ENCODE measurements at places on chromosomes 4 and X. TPM values are rescaled to one million over a fixed set of nuclear protein-coding genes. Genes with fewer than 3 reads are reported as not detected.

DNA sequence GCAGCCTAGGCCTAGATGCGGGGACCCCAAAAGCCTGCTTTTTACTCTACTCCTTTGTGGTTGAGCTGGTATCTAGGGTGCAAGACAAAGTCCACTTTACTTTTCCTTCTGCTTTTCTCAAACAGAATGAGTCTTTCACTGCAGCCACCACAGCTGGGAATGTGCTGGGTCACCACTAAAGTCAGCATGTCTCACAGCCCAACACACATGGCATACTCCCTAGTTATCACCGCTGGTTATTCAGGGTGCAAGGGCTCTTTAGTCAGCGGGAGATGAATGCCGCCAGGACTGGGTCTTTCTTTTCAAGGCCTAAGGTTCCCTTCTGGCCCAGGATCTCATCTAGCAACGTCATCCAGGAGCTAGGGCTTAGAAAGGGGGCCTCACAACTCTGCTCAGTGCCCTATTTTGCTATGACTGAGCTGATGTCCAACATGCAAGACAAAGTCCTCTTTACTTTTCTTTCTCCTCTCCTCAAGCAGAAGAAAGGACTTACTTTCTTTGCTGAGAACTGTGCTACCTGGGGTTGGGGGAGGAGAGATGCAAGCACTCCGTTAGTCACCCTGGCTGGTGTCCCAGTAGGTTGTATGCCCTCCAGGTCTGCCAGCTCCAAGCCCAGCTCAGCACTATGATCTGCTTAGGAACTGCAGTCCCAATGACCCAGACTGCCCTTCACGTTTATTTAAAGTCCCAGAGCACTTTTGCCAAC lies 22.9 kb upstream of the STPG2 start:
- no peak for DNase-seq

DNA sequence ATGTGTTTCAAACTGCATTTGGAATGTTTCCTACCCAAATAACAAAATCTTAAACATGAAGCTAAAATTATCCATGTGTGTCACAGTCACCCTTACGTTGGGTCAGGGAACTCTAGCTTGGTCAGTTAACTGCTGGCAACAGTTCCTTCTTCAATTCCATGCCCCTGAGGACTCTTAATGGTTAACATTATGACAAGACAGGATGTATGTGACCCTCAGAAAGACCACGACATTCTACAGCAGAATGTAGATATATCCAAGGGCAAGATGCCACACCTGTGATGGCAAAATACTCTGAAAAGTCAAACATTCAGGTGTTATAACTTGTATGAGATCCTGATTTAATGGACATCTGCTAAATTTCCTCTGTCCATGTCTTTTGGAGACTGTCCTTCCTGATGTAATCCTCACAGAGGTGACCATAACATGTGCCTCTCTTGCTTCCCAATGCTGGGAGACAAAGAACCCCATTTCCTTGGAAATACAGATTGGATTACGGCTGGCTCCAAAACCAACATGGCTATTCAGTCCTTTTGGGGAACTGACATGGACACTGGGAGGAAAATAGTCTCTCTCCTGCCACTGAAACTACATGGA lies 39.1 kb downstream of the YTHDC1 start:
- no peak for DNase-seq

DNA sequence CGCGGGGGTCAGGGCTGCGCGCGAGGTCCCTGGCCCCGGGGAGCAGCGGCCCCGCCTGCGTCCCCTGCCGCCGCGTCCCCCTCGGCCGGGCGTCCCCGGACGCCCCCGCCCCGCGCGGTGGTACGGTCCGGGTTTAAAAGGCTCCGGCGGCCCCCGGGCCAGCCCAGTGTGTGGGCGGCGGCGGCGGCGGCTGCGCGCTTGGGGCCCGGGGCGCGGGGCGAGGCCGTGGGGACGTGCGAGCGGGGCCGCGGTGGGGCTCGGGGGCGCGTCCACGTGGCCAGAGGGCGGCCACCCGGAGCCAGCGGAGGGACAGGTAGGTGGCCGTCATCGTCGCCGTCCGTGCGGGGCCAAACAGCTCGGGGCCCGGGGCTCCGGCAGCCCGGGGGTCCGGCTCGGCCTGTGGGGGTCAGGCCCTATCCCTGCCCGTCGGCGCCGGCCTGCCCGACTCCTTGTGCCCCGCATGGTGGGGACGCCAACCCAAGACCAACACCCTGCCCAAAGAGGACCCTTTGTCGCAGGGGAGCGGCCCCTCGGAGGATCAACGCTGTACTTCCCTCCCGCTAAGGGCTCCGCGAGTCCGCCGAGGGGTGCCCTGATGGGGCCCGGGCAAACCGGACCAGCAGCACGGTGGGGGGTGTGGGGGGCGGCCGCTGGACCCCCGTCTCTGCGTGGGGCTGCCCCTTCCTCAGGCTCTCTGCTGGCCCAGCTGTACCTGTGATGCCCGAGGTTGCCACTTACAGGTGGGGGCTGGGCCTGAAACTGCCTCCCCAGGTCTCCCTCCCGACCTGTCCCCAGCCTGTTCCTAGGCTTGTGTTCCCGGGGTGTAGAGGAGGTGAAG lies at the start of gene PLXNA3:
Gene PLXNA3 (plus strand): TSS at position 166 of the 838 bp plus-strand sequence. CDS start 1,903 bp downstream, outside the sequence.
- DNase-seq: peak; percentile 32

DNA sequence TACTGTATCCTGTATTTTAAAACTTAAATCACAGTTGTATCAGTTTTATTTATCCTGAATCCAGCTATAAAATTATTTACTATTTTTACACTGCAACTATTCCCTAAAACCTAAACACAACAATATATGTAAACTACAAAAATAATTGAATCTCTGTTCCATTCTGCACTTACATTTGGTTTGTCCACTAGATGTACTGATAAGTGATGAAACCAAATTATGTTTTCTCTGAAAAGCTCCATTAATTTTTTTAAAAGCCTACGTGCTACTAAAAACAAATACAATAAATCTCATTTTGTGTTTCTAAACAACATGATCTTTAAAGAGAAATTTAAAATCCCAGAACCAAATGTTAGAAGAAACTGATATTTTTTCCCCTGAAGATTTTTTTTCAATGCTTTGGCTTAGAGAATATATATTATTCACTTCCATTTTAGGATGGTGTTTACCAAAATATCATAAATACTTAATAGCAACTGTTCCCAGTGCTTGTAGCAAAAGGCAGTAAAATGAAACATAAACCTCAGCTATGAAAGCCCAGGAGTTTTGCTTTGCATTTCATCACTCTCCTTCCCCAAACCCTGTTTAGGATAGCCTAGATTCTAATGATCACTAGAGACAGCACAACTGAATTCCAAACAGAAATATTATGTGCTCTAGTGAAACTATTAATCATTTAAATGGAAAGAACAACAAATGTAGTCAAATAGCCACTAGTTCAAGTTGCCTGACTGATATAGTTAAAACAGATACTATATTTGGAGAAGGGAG lies 19.7 kb downstream of the ANTXR2 start:
- DNase-seq: no peak

- DNase-seq: no peak
Measured at GRCh38 chrX:120293015-120293414, 18.2 kb downstream of the TMEM255A start.

- no peak for DNase-seq
Measured at GRCh38 chr4:166290426-166290825, 417.4 kb downstream of the TLL1 start.

- no peak for DNase-seq
Measured at GRCh38 chr4:147059064-147059731, 113.5 kb upstream of the TTC29 start.

EIF1AX gene
- 111 TPM for polyA plus RNA-seq

BRS3 gene
- 0.06 TPM for polyA plus RNA-seq
